Esophagus squamous epithelium (tissue), 5 donors: ENCODE measurements at places on chromosomes 5 and 9. TPM values are rescaled to one million over a fixed set of nuclear protein-coding genes. Genes with fewer than 3 reads are reported as not detected.

LIFR gene
- total RNA-seq = 28.8 TPM

DNA sequence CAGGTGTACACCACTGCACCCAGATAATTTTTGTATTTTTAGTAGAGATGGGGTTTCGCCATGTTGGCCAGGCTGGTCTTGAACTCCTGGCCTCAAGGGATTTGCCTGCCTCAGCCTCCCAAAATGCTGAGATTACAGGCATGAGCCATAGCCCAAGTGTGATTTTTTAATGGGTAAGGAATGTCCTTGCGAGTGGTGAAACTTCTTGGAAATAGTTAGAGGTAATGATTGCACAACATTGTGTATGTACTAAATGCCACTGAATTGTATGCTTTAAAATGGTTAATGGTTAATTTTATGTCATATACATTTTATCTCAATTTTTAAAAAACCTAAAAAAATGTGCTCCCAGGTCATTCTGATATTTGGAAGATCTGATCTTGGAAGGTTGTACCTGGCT, 59.9 kb upstream of the IL6ST start:
- no peak for DNase-seq

DNA sequence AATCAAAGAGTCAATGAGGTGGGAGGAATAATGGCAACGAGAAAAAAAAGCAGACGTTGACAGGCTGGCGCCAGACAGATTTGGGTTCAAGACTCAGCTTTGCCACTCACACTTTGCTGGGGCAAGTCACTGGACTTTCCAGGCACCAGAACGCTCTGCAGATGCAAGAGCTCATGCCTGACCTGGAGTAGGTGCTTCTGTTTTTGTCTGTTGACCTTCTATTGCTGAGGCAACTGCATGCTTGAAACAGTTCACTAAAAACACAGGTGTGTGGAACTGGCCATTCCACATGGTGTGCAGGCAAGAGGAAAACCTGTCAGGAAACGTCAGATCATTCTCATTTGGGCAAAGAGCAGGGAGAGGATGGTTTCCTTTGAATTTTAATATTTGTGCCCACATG, 161.2 kb upstream of the SMIM23 start:
- DNase-seq = no peak

- DNase-seq = no peak
Measured at GRCh38 chr5:36606428-36607113, at the start of gene SLC1A3. Gene SLC1A3 (plus strand): TSS chr5:36606606. CDS start chr5:36608424, 1,818 bp downstream.

GRCh38 chr5:137191179-137191578, 307.9 kb downstream of the SPOCK1 start:
- DNase-seq = no peak

PLAC8L1 gene
- total RNA-seq = not detected

STING1 gene
- total RNA-seq = 49.6 TPM

GRCh38 chr9:97297889-97298288, 9.6 kb upstream of the CCDC180 start:
- no peak for DNase-seq

ZNF618 gene
- total RNA-seq = 2.1 TPM

DNA sequence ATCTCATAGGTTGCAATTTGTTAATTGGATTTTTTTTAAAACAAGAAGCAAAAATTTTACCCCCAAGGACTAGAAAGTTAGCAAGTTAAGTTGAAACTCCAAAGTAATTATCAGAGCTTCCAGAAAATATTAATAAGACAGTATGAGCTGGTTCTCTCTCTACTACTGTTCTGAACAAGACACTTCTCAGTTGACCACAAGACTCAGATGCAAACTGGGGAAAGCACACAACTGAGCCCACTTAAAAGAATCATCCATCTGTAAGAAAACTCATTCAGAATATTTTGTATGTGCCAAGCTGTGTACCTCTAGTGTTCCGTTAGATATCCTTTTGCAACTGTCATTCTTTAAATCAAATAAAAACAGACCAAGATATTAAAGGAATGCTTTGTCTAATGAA, 60.0 kb downstream of the MAP1B start:
- DNase-seq = no peak

ARRDC3 gene
- total RNA-seq = 54.7 TPM

- no peak for DNase-seq
Measured at GRCh38 chr9:100126423-100126822, 27.4 kb downstream of the INVS start.
